ENCODE measurements at places on chromosomes 16 and 17.

DNA sequence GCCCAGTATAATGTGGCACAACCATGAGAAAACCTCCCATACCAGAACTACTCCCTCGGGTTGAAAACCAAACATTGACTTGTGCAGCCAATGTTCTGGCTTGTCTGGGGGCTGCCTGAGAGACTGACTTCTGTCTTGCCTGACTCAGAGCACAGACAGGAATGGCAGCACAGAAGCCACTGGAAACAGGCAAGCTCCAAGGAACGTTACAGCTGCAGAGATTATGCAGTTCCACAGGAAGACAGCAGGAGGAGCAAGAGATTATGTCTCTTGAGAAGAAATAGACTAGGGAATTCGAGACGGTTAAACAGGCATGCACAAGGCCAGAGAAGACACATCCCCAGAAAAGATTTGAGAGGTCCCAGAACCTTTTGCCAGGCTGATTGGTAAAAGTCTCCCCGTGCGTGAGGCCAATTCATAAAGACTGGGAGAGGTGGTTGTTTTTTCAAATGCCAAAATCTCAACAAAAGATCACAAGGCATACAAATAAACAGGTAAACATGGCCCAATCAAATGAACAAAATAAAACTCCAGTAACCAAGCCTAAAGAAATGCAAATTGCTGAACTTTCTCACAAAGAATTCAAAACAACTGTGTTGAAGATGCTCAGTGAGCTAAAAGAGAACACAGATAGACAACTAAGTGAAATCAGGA, 90.6 kb upstream of the CDH5 start:
- peak; percentile 45 for DNase-seq

GRCh38 chr16:82761858-82762257, 135.1 kb downstream of the CDH13 start:
- no peak for DNase-seq

GRCh38 chr17:4480929-4481898, 17.5 kb upstream of the SPNS2 start:
- no peak for DNase-seq

DNA sequence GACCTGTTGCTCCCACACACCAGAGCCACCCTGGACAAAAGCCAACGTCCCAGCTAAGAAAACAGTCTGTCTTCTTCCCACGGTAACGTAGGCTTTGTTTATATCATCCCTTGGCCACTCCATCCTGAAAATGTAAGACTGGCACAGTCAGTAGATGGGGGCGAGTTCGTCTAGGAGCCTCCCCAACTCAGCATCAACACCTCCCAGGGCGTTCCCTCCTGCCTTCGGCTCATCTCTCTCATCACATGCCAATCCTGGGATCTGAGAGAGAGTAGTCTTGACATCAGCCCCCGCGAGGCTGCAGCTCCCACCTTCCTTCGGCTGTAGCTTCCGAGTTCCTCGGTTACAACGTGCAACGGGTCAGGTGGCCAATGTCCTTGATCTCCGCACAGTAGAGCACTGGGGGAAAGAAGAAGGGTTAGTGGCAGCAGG, 894 bp downstream of the RNF227 start:
- DNase-seq: no peak

DNA sequence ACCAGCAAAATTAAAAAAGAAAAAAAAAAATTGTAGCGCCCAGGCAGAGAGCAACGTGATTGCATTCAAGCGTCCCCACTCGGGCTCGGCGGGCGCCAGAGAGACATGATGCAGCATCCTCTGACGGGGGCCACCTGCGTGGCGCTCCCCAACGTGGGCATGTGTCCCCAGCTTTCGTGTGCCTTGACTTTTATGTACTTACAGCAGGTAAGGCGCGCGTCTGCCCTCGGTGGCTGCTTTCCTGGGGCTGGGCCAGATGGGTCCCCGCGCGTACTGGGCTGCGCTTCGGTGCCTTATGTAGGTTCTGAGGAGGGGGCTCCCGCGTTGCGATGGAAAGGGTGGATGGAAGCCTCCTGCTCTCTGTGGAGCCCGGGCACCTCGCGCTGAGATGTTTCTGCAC, 28.4 kb upstream of the RBFOX1 start:
- DNase-seq: no peak

DNA sequence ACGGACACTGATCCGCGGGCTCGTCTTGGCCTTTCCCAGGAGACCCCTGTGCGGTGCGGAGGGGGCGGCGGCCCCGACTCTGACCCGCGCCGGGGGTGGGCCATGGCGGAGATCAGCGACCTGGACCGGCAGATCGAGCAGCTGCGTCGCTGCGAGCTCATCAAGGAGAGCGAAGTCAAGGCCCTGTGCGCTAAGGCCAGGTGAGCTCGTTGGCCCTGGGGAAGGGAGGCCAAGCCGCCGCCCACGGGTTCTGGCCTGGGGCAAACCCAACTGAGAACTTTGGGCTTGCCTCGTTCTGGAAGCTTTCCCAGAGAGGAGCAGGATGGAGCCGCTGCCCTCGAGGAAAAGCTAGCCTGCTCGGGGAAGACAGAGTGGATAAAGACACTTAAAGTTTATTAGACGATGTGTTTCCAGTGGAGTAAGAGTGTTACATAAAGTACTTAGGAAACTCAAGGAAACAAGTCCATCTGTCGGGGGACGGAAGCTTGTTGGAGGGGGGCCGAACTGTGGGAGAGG, 540 bp downstream of the PPP4C start:
- DNase-seq: no peak

- no peak for DNase-seq
Measured at GRCh38 chr17:8155231-8155995, 3.2 kb upstream of the PER1 start.

- DNase-seq: no peak
Measured at GRCh38 chr17:6574687-6575595, 18.6 kb upstream of the PITPNM3 start.

DNA sequence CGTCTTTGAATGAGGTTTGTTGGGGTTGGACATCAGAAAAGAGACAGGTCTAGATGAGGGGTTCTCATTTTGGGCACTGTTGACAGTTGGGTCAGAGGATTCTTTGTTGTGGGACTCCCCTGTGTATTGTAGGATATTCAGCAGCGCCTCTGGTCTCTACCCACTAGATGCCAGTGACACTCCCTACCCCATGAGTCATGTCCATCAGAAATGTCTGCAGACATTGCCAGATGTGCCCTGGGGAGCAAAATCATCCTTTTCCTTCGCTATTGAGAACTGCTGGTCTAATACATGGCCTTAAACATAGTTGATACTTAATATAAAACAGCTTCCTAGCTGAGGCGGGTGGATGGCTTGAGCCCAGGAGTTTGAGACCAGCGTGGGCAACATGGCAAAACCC, 3.1 kb downstream of the ABAT start:
- no peak for DNase-seq

GRCh38 chr17:65730711-65731169, 169.3 kb upstream of the AXIN2 start:
- DNase-seq: peak; percentile 80

GRCh38 chr16:49562228-49562627, 188.6 kb downstream of the C16orf78 start:
- DNase-seq: no peak

GRCh38 chr17:40170325-40170724, 6.9 kb upstream of the RAPGEFL1 start:
- DNase-seq: no peak

DNA sequence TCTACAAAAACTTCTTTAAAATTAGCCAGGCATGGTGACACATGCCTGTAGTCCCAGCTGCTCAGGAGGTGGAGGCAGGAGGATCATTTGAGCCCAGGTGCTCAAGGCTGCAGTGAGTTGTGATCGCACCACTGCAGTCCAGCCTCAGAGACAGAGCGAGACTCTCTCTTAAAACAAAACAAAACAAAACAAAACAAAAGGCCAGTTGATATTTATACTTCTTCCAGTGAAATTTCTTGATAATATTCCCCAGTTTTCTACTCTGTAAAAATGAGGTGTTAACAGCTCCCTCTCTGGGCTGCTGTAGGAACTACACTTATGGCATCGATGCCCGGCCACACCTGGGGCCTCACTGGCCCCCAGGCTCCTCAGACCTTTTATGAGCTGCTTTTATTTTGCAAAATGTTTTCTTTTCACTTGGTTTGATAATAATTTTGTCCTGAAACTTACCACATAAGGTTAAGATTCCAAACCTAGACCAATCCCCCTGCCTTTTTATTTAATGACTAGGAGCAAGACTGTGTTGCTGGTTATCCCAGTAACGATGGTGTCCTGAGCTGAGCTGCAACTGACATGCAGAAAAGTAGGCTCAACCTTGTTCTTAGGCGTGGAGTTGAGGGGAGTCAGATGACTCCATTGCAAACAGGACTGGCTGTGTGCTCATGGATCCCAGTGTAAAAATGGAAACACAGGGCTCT, 17.6 kb downstream of the MAPK8IP3 start:
- no peak for DNase-seq

DNA sequence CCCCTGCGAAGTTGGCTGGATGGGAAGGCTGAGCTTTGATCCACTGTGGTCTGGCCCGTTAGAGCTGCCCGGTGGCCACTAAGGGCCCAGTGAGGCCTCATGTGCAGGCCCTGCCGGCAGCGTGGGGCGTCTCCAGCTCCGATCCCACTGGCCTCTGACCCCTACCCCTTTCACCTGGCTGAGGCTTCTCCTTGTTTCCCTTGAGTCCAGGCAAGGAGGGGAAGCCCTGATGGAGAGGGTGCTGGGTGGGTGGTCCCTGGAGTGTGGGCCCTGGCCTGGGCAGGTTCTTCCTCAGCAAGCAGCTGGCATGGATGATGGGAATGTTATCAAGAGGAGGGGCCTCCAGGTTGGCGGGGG, 356.8 kb downstream of the SEC14L1 start:
- no peak for DNase-seq

GRCh38 chr16:60206516-60206915, 1472.4 kb upstream of the GOT2 start:
- no peak for DNase-seq

DNA sequence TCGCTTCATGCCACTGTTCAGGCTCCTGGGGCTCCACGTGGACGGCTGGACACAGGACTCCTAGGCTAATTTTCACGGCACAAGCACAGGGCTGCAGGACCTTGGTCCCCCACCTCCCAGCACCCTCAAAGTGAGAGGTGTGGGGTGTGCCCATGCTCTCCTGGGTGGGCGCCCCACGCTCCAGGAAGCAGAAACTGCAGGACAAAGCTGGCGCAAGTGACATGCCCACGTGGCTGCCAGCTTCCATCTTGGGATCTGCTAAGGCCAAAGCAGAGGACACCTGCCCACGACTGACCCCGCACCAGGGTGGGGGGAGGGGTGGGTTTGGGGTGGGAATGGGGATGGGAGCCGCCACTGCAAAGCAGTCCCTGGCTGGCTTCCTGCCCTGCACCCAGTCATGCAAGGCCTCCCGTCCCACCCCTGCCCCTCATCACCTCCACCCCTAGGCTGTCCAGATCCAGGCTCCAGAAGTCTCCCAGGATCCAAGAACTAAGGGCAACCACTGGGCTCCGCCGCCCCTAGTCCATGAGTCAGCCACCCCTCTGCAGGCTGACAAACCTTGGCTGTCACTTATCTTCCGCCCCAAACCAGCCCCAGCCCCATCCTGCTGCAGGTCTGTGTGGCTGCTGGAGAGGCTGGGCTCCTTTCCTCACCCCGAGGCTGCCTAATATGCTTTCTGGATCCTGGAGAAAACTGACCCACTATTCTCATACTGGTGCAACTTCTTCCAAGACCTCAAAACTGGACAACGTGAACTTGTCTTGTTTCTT, 11.1 kb downstream of the USP6 start:
- no peak for DNase-seq

DNA sequence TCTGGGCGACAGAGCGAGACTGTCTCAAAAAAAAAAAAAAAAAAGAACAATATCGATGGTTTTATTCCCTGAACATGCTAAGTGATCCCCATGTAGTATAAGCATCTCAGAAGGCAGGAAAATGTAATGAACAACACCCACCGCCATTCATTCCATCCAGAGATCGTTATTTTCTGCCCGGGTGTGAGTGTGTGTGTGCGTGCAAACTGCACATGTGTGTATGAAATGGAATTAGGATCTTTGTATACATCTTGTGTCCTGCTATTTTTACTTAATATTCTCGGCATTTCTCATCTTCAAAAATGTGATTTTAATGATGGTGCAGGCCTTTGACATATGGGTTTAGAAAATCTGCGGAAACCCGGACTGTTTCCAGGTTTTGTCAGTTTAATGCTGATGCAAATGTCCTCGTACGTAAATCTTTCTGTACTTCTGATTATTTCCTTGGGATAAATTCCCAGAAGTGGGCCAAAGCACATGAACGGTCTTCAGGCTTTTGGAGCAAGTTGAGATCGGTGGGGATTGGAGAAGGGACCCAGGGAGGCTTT, 254.8 kb downstream of the SEC14L1 start:
- no peak for DNase-seq

DNA sequence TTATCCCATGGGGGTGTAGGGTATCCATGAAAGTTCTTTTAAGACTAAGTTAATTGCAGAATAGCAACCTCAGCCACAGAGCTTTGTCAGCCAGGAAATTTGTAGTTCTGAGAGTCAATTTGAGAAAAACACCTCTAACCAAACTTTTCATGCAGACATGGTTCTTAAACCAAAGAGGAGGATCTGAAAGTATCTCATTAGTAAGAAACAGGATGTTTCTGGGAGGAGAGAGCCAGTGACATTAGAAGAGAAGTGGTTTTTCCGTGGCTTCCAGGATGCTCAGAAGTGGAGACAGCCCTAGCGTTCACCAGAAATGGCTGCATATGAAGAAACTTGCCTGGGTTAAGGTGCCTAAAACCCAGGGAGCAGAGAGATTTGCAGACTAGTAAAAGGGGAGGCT, 7.9 kb downstream of the GNAO1 start:
- DNase-seq: no peak

GRCh38 chr17:80242505-80242904, 18.1 kb upstream of the RNF213 start:
- DNase-seq: no peak

GRCh38 chr16:22210854-22211253, 4.8 kb downstream of the EEF2K start:
- DNase-seq: no peak

DNA sequence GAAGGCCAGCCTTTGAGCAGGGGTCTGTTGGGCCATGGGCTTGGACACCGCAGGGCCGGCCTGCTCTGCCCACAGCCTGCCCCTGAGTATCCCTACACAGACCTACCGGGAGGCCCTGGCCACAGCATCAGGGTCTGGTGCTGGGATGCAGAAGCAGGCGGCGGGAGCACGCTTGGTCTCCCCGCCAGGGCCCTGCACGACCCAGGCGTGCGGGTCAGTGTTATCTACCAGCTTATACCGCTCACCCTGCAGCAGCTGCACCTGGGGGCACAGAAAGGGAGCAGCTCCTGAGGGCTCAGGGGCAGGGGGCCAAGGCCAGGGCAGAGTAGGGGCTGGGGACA, 8.8 kb downstream of the EVPL start:
- no peak for DNase-seq
